Fibroblast of the conjunctiva (primary cell): ENCODE measurements at places on chromosomes 2 and 18.

GRCh38 chr2:216245391-216245975 lies 126.8 kb downstream of the MARCHF4 start:
- DNase-seq: no peak

DNA sequence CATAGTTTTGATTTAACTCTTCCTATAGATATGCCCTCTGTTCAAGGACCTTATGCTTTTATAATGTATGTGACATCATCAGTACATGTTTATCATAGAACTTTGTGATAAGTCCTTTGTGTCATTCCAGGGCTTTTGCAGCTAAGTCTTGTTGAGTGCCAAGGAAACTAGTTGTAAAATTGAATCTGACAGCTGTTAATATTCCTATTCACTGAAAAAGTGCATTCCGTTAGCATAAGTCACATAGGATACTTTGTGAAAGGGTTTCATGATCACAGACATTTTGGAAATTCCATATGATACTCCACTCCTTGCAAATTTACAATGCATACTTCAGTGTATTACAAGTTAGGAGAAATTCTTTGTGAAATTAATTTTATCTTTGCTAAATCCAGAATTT lies 503.4 kb downstream of the CCDC85A start:
- DNase-seq: no peak

DNA sequence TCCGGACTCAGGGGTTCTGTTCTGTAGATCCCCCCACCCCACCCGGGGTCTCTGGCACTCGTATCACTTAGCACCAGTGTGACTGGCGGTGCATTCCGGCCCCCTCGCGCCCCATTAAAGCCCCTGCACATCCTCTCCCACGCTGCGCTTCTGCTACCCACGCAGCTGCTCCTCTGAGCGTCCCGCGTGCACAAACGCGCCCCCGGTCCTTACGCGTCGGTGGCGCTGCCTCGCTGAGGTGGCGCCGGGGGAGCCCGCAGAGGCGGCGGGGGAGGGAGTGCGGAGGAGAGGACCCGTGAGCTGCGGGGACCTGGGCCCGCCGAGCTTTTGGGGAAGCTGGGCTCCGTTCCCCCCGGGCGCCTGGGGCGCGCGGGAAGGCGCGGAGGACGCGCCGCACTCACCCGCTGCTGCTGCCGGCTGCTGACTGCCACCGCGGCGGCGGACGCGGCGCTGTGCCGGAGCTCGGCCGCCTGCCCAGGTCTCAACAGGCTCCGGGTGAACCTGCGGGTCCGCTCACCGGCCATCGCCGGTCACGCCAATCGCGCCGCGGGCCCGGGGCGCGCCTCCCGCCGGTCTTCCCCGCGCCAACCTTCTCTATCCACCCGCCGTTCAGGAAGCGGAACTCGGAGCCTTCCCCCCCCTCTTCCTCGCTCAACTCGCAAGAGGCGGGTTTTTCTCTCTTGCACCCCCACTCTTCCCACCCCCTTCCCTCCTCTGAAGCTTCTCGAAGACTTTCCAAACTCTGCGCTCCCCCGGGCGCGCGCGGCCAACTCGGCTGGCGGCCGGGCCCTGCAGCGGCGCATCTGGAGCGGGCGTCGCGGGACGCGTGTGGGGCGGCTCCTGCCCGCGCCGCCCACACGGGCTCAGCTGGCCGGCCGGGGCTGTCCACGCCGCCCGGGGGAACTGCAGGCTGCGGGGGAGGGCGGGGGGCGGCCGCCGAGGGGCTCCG lies at the start of gene DOCK10:
DOCK10 (minus strand) TSS at position 618 of the 949 bp plus-strand sequence; CDS start at position 524, 94 bp downstream.
- DNase-seq: no peak

DNA sequence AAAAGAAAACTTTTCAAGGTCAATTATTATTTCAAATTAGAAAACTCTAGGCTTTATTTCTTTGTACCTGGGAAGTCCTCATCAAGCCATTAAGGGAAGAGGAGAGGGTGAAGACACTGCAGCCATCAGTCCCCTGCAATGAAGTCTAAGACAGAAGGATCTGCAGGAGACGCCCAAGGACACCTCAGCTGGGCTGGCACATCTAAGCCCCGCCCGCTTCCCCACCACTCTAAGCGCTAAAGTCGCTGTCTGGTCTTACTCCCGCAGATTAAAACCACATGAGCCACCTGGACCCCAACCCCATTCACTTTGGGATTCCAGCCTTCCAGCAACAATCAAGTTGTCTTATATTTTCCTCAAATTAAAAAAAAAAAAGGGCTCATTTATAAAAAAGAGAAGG lies 104.4 kb downstream of the AFF3 start:
- DNase-seq: no peak

GRCh38 chr2:24915175-24915574 lies 4.9 kb downstream of the ADCY3 start:
- no peak for DNase-seq

DNA sequence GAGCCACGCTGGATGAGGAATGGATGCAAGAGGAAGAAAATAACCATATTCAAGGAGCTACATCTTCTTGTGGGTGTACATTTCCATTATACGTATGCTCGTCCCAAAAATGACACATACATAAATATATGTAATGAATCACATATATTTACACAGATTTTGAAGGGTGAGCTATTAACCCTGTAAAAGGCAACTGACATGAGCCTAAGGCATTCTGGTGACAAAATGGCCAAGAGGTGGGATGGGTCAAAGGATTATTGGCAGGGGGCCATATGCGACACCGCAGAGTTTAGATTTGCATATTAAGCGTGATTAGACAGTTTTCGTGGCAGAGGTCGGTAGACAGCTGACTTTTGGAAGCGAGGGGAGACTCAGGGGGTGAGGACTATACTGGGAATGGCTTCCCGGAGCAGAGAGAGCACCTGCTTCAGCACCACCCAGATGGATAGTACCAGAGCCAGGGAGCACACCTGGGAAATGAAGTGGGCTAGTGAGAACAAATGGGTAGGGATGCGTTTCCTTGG lies 431 bp upstream of the CNRIP1 start:
- no peak for DNase-seq

- DNase-seq: no peak
These were observed 550.0 kb upstream of the GYPC start for GRCh38 chr2:126106006-126106405.
